K562 (cell line): ENCODE measurements at places on chromosomes 5 and 9. TPM values are rescaled to one million over a fixed set of nuclear protein-coding genes. Genes with fewer than 3 reads are reported as not detected.
A peak's percentile ranks its signal among the peaks of the same experiment; 100 is the strongest.

EIF4E1B gene
- total RNA-seq, result not detected in 2 replicates

FAM221B gene
- not detected in 2 replicates for total RNA-seq

DNA sequence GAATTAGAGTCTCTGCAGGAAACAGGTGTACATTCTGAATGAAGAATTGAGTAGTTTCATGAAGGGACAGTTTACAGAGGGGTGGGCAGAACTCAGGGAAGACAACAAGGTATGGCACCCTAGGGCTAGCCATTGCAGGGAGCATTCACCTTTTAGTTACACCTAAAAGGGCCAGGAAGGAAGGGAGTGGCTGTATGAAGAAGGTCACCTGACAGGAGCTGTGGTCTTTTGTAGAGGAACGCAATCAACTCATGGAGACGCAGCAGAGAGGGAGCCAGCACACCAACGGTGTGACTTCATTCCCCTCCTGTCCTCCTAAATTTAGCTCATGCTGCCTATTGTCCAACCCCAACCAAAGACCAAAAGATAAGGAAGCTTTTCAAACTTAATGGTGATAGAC lies 12.7 kb upstream of the ZCCHC7 start:
- H3K27ac ChIP-seq, result no peak overlapping the region
- H3K4me3 ChIP-seq, result no peak overlapping the region
- no peaks in the 10 kb centered on the region for H3K27me3 ChIP-seq
- DNase-seq, result no peak
- no peaks in the 10 kb centered on the region for H3K36me3 ChIP-seq

GRCh38 chr9:135565636-135566035 lies 4.1 kb downstream of the PAEP start:
- H3K4me3 ChIP-seq, result no peak overlapping the region
- no peaks in the 10 kb centered on the region for H3K4me1 ChIP-seq
- H3K27ac ChIP-seq, result no peak overlapping the region
- H3K27me3 ChIP-seq, result peaks cover 58% of the 10 kb centered on the region

NOL6 gene
- total RNA-seq, result 58.9 and 61.1 TPM in 2 replicates

ERAP2 gene
- total RNA-seq, result 1.4 and 2.2 TPM in 2 replicates

- H3K27me3 ChIP-seq, result peaks cover 75% of the 10 kb centered on the region
- no peaks in the 10 kb centered on the region for H3K4me1 ChIP-seq
- H3K36me3 ChIP-seq, result no peaks in the 10 kb centered on the region
Measured at GRCh38 chr9:121885345-121885901, 207.7 kb downstream of the TTLL11 start.

GRCh38 chr5:15799014-15799413 lies 299.0 kb downstream of the FBXL7 start:
- DNase-seq, result no peak
- no peaks in the 10 kb centered on the region for H3K36me3 ChIP-seq
- no peak overlapping the region for H3K4me3 ChIP-seq
- no peaks in the 10 kb centered on the region for H3K4me1 ChIP-seq

- no peak overlapping the region for H3K4me3 ChIP-seq
- no peaks in the 10 kb centered on the region for H3K36me3 ChIP-seq
- DNase-seq, result no peak
- H3K4me1 ChIP-seq, result peaks cover 14% of the 10 kb centered on the region; the same call in 1 of the 2 replicates
- peaks cover 33% of the 10 kb centered on the region for H3K27me3 ChIP-seq
Measured at GRCh38 chr5:77842243-77842642, 66.1 kb upstream of the TBCA start.

LHX6 gene
- total RNA-seq, result 13.4 and 14.0 TPM in 2 replicates

- H3K4me1 ChIP-seq, result peaks cover 40% of the 10 kb centered on the region; the same call in 2 of the 3 replicates
- no peak overlapping the region for H3K4me3 ChIP-seq
- DNase-seq, result no peak
- no peak overlapping the region; the same call in 2 of the 3 replicates for H3K27ac ChIP-seq
Measured at GRCh38 chr9:77946969-77947620, 84.5 kb downstream of the GNAQ start.

GRCh38 chr5:95836544-95836943 lies 14.0 kb upstream of the GLRX start:
- DNase-seq, result no peak
- no peaks in the 10 kb centered on the region for H3K36me3 ChIP-seq
- H3K27ac ChIP-seq, result no peak overlapping the region
- 0 out of 3 replicates have a peak, but pooled peaks cover 4% of the 10 kb centered on the region for H3K4me1 ChIP-seq
- H3K4me3 ChIP-seq, result no peak overlapping the region
- no peaks in the 10 kb centered on the region for H3K27me3 ChIP-seq

DNA sequence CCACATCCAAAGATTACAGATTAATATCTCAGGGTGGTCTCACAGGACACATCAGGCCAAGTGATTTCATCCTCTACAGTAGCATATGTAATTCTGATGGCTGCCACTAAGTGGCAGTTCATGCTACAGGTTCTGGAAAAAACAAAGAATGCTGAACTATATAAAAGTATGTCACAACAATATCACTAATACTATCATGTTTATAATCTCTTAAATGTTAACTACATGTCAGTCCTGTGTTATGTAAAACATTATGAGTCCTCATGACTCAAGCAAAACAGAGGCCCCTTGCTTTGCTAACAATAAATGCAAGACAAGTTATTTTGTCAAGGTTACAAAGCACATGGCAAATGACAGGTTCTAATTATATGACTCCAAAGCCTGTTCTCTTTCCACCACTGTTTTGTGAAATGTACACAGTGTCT lies 233.2 kb downstream of the FBXL17 start:
- H3K27ac ChIP-seq, result no peak overlapping the region
- no peaks in the 10 kb centered on the region for H3K36me3 ChIP-seq
- no peak overlapping the region for H3K4me3 ChIP-seq
- peak; percentile 9 for DNase-seq

GRCh38 chr5:142720641-142721271 lies 34.9 kb upstream of the FGF1 start:
- H3K4me3 ChIP-seq, result no peak overlapping the region
- H3K36me3 ChIP-seq, result no peaks in the 10 kb centered on the region
- H3K27me3 ChIP-seq, result peaks cover 15% of the 10 kb centered on the region
- H3K4me1 ChIP-seq, result no peaks in the 10 kb centered on the region
- no peak for DNase-seq
- H3K27ac ChIP-seq, result no peak overlapping the region

SLC25A2 gene
- 0.34 TPM in 1 of 2 replicates, not detected in the other for total RNA-seq

DNA sequence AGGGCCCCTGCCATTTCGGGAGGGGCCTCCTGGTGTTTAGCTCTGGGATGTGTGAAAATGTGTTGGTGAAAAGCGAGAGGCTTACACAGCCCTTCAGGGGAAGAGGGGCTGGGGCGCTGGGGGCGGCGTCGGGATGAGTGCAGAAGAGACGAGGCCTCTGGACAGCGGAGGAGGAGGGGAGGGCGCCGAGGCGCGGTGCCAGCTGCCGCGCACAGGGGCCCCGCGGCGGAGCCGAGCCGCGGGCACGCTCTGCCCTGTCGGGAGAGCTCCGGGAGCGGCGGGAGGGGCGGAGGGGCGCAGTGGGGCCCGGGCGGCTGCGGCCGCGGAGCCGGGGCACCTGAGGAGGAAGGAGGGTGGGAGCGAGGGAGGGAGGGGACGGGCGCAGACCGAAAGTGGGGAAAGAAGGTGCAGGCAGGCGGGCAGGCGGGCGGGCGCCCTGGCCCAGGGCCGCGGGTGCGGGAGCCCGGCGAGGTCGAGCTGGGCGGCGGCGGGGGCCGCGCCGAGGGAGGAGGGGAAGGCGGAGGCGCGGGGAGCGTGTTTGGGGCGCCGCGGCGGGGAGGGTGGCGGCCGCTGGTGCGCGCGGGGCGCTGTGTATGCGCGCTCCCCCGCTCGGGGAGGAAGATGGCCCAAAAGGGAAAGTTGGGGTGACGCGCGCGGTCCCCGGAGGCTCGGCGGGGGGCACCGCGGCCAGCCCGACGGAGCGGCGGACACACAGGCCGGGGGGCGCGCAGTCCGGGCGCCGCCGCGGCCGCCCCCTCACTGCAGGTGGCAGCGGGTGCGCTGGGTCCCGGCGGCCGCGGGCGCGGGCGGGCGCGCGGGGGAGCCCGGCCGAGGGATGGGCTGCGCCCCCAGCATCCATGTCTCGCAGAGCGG lies at the start of gene PDE8B:
Gene PDE8B, plus strand, starts transcription at position 590 of the 873 bp plus-strand sequence. Its CDS starts 246 bp downstream, at position 836.
- no peak within 1 kb of the TSS for H3K4me3 ChIP-seq
- no peak for DNase-seq
- H3K36me3 ChIP-seq, result no peaks in the 10 kb centered on the region
- peaks cover 19% of the 10 kb centered on the region for H3K27me3 ChIP-seq
- H3K27ac ChIP-seq, result no peak within 1 kb of the TSS

- peaks cover 12% of the 10 kb centered on the region; the same call in 2 of the 3 replicates for H3K36me3 ChIP-seq
- no peak overlapping the region for H3K27ac ChIP-seq
- peaks cover 20% of the 10 kb centered on the region for H3K27me3 ChIP-seq
- no peaks in the 10 kb centered on the region for H3K4me1 ChIP-seq
- DNase-seq, result no peak
Measured at GRCh38 chr9:114050226-114050568, 27.9 kb downstream of the AMBP start.
